ENCODE measurements at places on chromosomes 5 and 9. TPM values are rescaled to one million over a fixed set of nuclear protein-coding genes. Genes with fewer than 3 reads are reported as not detected.

- no peak for DNase-seq
Observed at GRCh38 chr5:144464306-144464705, 293.6 kb downstream of the KCTD16 start.

DNA sequence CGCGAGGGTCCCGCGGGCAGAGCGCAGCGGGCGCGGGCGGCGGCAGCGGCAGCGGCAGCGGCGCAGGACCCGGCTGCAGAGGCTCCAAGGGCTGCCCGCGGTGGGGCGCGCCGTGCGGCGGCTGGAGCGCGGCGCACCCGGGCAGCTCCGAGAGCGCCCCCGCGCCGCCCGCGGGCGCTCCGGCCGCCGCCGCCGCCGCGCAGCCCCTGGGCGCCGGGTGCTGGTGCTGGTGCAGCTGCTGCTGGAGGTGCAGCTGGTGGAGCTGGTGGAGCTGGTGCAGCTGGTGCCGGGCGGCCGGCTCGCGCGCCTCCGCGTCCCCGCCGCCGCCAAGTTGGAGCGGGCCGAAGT is 644 bp downstream of the IER5L start:
- no peak for DNase-seq

GRCh38 chr5:8953016-8953415 is 592.9 kb downstream of the SEMA5A start:
- no peak for DNase-seq

GRCh38 chr5:77774981-77775789 is 954 bp downstream of the TBCA start:
- DNase-seq: no peak

- peak; percentile 66 for DNase-seq
Observed at GRCh38 chr9:124285903-124286291, 28.1 kb downstream of the NEK6 start.

GRCh38 chr9:137141050-137141810 is 2.3 kb downstream of the GRIN1 start:
- no peak for DNase-seq

GRCh38 chr9:116605060-116605459 is 82.0 kb upstream of the TRIM32 start:
- no peak for DNase-seq

OR1J2 gene
- not detected for total RNA-seq

ANKRD34B gene
- not detected for total RNA-seq

MARCHF6 gene
- 61.9 TPM for total RNA-seq
